BJ (cell line): ENCODE measurements at places on chromosomes 2 and 18. TPM values are rescaled to one million over a fixed set of nuclear protein-coding genes. Genes with fewer than 3 reads are reported as not detected.

DNA sequence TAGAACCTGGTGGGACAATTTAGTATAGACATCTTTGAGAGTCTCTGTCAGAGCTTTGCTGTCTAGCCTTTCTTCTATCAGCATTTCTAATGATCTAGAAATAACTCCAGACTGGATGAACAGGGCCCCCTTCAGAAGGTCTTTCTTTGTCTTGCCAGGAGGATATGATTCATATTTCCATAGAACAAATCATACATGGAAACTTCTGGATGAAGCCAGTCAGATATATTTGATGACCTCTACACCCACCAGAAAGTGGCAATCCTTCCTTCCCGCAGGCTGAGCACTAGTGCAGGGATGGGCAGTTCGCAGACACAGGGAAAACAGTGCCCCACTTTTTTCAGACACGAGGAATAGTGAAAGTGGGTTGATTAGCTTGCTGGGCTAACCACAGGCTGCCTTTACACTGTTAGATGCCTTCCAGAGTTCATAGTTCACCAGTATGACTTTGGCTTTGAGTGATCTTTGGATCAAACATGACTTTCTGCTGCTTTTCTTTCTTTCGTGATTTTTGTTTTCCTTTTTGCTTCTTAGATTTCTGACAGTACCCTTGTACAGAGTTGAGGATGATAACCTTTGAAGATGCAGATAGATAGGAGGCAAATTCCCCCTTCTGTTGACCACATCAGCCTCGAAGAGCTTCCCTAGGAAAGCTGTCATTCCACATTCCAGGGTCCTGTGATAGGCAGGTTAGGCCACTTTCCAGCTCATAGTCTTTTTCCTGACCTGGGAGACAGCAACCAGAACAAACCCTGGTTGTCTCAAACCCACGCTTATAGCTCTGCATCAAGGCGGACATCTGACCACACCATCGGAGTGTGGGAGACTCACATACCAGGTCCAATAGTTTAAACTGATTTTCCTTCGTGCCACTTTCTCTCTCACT is 237.0 kb downstream of the ZNF407 start:
- no peak for DNase-seq

DNA sequence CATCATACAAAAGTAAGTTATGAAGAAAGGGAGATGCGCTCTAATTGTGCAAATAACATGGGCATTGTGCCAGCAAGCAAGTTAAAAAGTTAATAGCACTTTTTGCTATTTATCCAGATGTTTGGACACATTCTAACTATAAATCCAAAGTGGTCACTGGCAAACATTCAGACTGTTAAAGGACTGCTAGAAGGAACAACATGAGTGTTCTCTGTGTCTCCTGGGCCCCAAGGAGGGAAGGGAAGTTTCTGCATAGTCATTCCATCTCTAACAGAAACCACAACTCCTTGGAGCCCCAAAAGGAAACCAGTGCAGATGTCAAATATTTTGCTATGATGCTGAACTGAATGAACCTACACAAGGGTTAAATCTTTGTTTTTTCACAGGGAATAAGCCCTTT is 213.3 kb upstream of the HNRNPA3 start:
- DNase-seq: no peak

DNA sequence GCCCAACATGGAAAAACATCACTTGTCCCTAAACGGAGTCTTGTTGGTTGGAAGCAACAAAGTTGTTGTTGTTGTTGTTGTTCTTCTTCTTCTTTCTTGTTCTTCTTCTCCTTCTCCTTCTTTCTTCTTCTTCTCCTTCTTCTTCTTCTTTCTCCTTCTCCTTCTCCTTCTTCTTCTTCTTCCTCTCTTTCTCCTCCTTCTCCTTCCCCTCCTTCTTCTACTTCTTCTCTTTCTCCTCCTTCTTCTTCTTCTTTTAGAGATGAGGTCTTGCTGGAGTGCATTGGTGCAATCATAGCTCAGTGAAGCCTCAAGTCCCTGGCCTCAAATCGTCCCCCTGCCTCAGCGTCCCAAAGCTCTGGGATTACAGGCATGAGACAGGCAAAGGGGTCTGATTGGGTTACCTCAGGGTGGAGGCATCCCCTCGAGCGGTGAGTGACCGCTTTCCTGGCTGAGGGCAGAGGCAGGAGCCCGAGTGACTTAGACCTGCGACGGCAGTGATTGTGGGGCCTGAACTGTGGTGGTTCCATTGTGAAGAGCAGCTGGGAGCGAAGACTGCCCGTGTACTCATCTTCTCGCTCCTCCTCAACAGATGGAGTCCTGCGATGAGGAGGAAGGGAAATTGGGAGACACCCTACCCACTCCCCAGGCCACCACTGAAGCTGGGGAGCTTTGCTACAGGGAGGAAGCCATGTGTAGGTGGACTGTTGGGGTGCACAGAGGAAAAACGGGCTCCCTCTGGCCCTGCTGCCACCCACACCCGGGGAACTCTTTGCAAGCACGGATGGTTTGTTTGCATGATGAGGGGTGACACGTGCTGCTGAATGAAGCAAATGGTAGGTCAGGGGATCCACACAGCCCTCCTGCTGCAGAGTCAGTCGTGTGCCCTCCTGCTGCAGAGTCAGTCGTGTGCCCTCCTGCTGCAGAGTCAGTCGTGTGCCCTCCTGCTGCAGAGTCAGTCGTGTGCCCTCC is 7.0 kb upstream of the PER2 start:
- DNase-seq: no peak

DNA sequence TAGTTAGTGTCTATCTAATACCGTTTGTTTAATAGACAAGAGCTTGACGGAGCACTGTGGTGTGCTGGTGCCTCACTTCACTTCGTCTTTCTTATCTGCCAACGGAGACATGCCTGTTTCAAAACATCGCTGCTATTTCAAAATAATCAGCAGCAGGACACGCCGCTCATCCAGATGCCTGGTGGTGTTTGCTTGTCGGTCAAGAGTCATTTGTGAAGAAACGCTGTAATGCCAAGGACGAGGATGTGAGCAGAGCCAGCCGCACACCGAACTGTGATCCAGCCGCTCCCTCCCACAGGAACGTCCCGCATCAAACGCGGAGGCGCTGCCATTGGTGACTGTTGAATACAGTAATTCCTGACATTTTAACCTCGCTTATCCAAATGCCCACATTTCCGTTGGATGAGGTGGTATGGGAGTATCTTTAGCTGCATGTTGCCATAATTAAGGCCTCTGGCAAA is 432.4 kb downstream of the FBXO15 start:
- no peak for DNase-seq

DNA sequence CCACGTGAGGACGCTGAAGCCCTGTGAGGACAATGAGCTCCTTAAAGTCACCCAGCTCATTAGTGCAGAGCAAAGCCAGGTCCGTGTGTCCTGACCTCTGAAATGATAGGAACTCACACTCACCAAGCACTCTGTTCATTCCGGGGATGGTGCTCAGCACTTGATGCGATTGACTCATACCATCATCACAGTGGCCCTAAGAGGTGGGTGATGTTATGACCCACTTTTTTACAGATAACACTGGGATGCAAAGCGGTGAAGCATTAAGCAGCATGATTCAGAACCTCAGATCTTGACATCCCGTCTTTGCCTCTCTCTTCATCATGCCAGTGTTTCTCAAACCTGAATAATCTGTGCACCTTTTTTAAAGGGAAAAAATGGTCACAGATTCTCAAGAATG is 234.8 kb downstream of the ALPK2 start:
- no peak for DNase-seq

- DNase-seq: no peak
Observed at GRCh38 chr18:12052866-12053265, 40.8 kb upstream of the ANKRD62 start.

DNA sequence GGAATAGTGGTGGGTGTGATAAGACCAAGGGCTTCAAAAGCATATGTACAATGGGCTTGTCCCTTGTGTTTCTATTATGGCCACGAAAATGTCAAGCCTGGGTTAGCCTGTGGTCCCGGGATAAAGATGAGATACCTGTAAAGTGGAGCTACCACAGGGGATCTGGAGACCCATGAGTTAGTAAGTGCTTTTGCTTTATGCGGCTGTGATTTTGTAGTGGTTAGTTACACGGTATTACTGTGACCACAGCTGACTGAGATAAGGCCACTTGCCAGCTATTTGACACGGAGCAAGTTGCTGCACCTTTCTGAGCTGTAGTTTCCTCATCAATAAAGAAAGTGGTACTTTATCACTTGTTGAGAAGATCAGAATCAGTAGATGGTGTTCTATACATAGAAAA is 99.3 kb downstream of the PRELID3A start:
- no peak for DNase-seq

DNA sequence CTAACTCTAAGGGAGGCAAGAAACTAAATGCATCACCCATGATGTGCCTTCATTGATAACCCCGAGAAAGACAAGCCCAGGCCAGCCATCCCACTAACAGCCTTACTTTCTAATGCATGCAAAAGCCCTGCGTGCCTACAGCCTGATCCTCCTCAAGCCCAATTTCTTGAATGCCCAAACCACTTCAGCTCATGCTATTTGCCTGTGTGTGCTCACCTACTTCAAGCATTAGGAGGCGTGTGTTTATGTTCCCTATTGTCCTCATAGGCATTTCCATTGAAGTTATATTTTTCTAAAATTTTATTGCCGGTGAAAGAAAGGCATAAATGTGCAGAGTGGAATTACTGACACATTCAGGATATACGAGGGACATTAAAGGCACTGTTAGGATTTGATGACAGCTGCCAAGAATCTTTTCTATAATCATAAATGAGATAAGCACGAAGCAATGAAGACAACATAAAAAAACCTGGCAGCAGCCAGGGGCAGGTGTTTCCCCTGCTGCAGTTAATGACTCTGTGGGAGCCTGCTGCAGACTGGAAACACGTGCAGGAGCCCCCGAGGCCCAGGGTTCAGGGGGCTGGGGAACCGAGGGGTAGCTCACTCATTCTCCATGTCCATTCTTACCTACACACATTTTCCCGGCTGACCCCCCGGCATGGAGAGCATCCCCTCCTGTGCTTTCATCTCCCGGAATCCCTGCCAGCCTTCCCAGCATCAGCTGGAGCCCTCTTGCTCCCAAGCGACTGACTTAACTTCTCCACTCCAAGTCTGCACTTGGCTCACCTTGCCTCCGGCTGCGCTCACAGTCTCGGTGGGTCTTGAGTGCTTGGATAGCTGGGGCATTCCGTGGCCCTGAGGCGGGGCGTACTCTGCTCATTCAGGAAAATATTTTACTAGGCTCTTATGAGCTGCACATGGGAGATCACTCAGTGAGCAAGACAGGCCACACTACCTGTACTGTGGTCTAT is 292.3 kb upstream of the SIX2 start:
- no peak for DNase-seq

DNA sequence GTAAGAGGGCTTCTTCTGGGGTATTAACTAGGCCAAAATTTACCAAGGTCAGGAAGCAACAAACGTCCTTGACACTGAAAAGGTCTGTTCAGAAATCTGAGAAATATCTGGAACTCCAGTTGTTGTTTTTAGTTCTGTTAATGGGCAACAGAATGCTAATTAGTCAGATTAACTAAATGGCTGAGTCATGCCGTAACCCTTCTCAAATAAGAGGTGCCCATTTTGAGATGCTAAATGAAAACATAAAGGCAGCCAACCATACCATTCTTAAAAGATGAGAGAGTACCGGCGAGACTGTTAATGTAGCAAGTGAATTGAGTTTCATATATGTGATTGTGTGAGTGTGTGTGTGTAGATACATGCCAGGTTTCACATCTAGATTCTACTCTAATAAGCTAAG is 147.9 kb upstream of the GAREM1 start:
- no peak for DNase-seq

DNA sequence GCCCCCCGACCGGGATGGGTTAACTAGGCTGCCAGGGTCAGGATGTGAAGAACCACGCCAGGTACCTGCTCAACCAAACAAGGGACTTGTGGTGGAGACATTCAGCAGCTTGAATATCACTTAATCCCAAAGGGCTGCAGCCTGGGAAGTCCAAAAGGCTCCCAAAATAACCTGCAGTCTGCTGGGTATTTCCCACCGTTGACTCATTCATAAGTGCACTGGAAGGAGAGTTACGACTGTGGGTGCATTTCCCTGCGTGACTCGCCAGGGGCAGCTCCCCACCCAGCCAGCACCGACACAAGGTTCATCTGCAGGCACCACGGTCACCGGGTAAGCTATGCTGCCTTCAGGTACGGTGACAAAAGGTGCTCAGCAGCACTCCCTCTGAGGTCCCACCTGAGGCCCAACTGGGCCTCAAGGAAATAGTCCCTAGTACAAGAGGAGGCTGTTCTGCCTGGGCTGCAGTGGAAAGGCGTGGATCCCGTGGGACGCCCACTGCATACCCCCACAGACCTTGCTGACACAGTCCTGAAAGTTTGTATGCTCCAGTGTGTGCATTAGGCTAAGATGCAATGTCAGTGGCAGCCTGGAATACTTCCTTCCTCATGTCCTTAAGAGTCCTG is 86.5 kb downstream of the UXS1 start:
- no peak for DNase-seq

GRCh38 chr2:196174404-196174803 is 3.0 kb upstream of the STK17B start:
- no peak for DNase-seq

- DNase-seq: no peak
Observed at GRCh38 chr2:174577967-174578589, 19.5 kb downstream of the WIPF1 start.

PXDN gene
- polyA plus RNA-seq: 144 and 212 TPM in 2 replicates

APOB gene
- 0.04 TPM in 2 replicates for polyA plus RNA-seq

CNDP1 gene
- polyA plus RNA-seq: not detected in 2 replicates

UGT1A4 gene
- polyA plus RNA-seq: not detected in 2 replicates

DPYSL5 gene
- not detected in 2 replicates for polyA plus RNA-seq

STRN gene
- 8.5 and 18.0 TPM in 2 replicates for polyA plus RNA-seq

EFR3B gene
- 0.11 and 0.18 TPM in 2 replicates for polyA plus RNA-seq

ZNF804A gene
- polyA plus RNA-seq: 0.53 and 0.96 TPM in 2 replicates

CCDC68 gene
- polyA plus RNA-seq: 0.34 and 0.40 TPM in 2 replicates

ANKRD30B gene
- 0.05 TPM in 1 of 2 replicates, not detected in the other for polyA plus RNA-seq

CCDC93 gene
- polyA plus RNA-seq: 12.8 and 17.3 TPM in 2 replicates
